Midbrain (tissue), 1 donor: ENCODE measurements at places on chromosomes 12 and 14.

- no peak for DNase-seq
Observed at GRCh38 chr12:131478468-131478867, 232.4 kb upstream of the SFSWAP start.

DNA sequence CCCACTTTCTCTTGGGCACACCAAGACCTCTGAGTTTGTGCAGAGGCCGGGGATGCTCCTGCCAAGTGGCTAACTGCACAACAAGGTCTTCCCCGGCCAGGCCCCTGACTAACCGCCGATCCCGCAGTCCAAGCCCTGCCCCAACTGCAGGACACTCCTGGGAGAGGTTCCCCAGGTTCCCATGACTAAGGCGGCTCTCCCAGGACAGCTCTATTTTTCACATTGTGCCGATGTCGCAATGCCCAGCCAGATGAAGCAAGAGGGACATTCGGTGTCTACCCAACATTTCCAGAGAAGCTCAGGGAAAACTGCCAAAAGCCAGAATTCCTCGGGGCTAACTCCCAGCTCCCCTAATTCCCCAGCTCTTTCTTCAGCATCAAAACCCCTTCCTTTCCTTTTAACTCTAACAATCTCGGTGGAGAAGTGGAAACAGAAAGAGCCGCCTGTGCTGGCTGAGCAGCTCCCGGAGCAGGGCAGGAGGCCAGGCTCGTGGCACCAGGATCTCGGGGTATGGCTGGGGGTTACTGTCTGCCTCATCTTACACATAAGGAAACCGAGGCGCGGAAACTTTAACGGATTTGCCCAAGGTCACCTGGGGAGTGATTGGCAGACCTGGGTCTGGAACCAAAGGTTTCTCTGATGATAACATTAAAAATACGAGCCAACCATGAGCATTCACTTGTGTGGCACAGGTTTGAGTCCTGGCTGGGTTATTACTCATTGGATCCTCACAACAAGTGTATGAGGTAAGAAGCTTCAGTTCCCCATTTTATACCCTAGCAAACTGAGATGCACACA is 318.2 kb downstream of the BCL11B start:
- DNase-seq = peak; percentile 14

DNA sequence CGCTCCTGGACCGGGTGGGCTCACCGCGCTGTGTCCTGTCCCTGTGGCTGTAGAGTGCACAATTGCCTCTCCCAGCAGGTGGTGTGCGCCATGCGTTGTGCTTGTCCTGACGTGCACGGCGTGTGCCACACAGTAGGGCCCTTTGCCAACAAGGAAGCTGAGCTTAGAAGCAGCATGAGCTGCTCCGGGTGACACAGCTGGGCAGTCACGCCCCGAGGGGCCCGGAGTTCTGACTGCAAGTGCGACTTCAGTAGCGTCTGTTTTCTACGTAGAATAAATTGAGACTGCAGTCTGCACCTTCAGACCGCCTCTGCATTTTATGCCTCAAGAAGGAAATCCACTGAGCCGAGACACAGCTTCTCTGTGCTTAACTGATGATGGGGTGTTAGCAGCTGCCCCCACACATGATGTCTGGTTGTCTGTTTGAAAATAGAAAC is 81.6 kb downstream of the ADGRD1 start:
- DNase-seq = no peak

- DNase-seq = no peak
Observed at GRCh38 chr12:103737881-103738280, 103.2 kb downstream of the NT5DC3 start.

DNA sequence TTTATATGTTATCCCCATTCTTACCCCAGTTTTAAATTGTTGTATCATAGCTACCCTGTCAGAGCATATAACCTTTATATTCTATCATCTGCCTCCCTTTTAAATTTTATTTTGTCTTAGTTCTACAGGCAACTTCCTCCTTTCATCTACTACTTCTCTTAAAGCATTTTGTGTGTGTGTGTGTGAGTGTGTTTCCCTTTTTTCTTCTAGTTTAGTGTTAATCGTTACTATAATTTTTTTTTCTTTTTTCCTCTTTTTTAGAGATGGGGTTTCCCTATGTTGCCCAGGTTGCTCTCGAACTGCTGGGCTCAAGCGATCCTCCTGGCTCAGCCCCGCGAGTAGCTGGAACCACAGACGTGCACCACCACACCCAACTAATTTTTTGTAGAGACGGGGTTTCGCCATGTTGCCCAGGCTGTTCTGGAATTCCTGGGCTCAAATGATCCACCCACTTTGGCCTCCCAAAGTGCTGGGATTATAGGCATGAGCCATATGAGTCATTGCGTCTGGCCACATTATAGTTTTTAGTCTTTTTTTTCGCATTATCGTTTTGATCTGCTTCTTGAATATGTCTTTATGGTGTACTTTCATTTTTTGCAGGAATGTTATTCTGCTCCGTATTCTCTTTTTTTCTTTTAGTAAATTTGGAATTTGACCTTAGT is 33.1 kb upstream of the FBXO34 start:
- no peak for DNase-seq

GRCh38 chr14:79534703-79535353 is 676.5 kb downstream of the DIO2 start:
- no peak for DNase-seq

- no peak for DNase-seq
Observed at GRCh38 chr12:57454566-57455373, at the start of gene INHBE. TSS of gene INHBE (plus strand) at chr12:57455307. CDS start at chr12:57455537, 230 bp downstream.

GRCh38 chr12:87660291-87660690 is 368.9 kb downstream of the C12orf50 start:
- DNase-seq = no peak

- DNase-seq = no peak
Observed at GRCh38 chr12:3047961-3048360, 29.2 kb upstream of the TSPAN9 start.

DNA sequence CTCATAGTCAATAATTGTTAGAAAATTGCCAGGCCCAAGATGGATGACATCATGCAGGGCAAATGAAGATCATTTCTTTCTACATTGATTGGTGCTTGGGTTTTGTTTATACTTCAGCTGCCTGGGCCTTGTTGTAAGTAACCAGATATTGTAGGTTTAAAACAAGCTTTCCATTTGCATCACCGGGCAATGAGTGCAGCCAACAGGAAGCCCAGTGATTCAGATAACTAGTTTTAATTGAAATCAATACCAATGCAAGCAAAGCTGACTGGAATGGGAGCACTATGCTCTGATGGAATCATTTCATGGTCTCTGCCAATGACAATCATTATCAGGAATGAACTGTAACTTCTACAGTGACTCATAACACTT is 279.3 kb downstream of the DUSP6 start:
- no peak for DNase-seq

GRCh38 chr12:65524666-65525065 is 246.2 kb downstream of the MSRB3 start:
- no peak for DNase-seq

GRCh38 chr14:75054421-75054820 is 3.2 kb upstream of the MLH3 start:
- DNase-seq = no peak

DNA sequence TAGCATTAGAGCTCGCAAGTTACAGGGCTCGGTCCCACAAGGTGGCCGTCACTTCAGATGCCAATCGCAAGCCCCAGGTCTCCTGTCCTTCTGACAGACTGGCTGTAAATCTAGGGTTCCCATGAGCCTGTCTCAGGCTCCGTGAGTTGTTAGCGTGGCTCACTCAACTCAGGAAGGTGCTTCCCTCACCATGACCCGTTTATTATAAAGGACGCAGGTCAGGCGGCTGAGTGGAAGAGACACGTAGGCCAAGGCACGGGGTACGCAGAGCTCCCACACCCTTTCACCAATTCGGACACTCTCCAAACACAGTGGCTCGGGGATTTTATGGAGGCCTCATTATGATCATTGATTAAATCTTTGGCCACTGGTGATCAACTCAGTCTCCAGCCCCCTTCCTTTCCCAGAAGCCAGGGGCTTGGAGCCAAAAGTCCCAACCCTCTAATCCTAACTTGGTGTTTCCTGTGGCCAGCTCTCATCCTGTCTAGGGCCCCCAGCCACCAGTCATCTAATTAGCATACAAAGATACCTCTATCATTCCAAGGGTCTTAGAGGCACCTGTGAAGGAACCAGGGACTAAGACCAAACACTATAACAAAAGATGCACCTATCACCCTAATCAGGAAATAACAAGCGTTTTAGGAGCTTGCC is 25.8 kb upstream of the LRTM2 start:
- DNase-seq = no peak

- DNase-seq = no peak
Observed at GRCh38 chr14:75657331-75657730, 3.3 kb downstream of the ERG28 start.

GRCh38 chr12:113794774-113795173 is 171.4 kb downstream of the RBM19 start:
- DNase-seq = no peak
